Right forelimb (tissue), 1 donor: ENCODE measurements at places on chromosomes 1 and 21.

DNA sequence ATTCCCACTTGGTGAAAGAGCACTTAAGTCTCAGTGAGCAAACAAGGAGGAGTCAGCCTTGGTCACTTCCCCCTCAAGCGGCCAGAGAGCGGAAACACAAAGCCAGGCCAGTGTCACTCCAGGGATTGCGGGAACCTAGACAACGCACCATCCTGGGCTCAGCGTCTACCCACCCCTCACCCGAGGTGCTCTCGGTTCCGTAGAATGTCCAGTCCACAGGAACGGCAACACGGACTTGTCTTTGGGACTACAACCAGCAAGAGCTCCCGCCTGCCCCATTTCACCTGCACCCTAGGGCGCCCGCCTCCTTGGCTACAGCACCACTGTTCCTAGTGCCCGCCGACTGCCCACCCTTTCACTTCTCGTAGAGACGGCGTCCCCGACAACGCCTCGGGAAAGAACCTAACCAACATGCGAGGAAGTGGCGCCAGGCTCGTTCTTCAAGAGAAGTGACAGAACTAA lies 509 bp downstream of the GDAP2 start:
- no peak for DNase-seq

GRCh38 chr1:88039240-88039639 lies 644.8 kb upstream of the PKN2 start:
- no peak for DNase-seq

DNA sequence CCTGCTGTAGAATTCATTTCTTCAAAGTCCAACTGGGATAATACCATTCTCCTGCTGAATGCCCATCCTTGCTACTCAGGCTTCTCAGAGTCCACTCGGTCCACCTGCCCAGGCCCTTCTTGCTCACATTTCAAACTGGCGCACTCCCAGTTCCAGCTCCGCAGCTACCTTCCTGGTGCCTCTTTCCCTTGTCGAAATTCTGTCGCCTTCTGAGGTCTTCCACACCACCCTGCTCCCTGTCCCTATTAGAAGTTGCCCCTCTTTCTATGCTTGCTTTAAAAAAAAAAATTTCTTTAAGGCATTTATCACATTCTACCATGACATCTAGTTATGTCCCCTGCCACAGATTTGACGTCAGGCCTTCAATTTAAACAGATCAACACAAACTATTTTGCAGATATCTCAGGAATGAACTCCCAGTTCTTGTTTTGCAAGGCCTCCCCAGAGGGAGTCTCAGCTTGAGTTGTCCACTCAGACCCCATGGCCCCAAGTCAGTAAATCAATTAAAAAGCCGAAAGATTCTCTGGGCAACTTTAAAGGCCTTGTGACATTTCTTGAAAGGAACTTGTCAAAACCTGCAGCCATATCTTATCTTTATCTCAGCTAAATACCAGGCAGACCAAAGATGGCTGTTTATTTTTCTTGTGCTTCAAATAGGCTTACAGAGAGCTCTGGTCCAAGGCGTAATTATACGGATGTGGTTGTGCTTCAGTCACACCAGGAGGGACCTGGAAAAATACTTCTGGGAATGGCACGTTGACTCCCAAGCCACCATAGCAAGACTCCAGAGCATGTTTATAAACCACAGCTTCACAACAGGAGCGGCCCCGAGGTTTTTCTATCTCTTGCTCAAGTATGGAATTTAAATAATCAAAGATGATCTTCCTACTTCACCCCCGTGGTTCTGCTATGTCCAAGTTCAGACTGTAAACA lies 2.2 kb downstream of the FAM89A start:
- DNase-seq = no peak

DNA sequence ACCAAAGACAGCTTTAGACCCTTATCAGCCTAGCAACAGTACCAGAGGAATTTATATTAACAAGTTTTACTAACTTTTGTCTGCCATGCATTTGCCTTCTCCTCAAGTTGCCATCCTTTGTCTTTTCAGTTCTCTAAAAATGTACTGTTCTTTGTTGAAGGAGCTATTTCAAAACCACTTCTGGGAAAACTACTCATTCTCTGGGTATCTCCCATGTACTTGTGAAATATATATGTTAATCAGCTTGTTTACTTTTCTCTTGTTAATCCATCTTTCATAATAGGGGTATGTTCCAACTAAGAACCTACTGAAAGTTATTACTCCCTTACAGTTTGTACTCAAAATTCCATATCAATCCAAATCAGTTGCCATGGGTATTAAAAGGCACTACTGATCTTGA lies 16.3 kb downstream of the DPYD start:
- no peak for DNase-seq

DNA sequence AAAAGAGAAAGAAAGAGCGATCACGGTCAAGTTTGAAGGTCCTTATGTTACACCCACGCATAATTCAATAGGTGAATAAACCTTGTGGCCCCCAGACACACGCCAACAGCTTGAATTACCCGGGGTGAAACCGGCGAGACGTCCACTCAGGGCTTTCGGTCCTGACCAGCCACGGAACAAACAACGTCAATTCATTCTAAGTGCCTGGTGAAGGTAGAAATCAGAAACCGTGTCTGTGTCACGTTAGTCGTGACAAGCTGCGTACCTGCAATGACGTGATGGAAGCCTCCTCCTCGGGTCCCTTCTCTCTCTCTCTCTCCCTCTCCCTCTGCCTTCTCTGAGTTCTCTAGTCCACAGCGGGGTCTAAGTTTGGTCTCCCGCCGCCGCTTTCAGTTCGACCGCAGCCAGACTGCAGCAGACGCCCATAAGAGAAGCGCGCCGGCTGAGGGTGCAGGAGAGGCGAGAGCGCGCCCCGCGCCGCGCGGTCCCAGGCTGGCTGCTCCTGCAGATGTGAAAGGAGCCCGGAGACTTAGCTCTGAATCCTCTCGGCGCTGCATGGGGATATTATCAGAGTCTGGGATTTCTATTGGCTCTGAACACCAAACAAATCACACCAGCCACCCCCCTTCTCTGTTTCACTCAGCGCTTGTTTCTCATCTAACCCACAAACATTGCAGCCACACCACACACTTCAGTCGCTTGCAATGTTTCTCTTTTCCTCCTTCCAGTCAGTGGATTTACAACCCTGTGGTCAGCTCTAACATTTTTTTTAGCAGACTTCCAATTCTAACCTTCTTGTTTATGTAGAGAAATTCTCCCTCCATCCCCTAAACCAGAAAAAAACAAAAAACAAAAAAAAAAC lies at the start of gene GREM2:
Gene GREM2 (minus strand): TSS at position 537 of the 862 bp plus-strand sequence. CDS start 118,680 bp downstream, outside the sequence.
- DNase-seq = peak; percentile 83

DNA sequence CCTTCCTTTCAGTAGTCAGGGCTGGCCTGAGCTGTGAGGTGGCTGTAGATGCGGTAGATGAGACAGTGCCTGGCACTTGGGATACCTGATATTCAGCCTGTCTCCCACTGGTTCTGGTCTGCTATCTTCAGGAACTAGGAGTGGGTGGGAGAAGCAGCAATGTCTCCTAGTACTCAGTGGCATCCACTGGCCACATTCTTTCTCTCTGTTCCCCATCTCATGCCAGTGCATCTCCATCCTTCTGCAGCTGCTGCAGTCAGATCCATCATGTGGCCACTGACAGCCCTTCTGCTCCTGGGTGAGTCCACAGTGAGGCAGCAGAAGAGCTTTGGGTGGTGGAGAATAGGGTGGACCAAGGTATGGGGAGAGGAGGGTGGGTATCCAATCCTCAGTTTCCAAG lies 1.1 kb downstream of the FCRLB start:
- DNase-seq = no peak

- DNase-seq = no peak
Observed at GRCh38 chr1:173303984-173304383, 96.9 kb upstream of the TNFSF4 start.

DNA sequence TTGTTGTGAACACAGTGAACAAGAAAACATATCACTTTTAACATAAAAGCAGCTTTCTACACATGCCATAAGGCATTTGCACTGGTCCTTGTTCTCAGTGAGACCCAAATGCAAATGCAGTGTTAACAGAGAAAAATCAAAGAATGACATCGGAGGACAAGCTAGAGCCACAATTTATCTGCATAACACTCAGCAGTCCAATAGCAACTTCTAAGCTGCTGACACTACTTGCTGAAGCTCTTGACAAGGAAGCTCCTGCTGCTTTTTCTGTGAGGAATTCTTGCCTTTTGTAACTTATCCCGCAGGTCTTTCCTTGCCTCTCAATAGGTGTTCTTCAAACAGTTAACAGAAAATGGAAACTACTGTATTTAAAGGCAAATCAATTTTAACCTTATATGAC lies 34.7 kb downstream of the USH2A start:
- no peak for DNase-seq

DNA sequence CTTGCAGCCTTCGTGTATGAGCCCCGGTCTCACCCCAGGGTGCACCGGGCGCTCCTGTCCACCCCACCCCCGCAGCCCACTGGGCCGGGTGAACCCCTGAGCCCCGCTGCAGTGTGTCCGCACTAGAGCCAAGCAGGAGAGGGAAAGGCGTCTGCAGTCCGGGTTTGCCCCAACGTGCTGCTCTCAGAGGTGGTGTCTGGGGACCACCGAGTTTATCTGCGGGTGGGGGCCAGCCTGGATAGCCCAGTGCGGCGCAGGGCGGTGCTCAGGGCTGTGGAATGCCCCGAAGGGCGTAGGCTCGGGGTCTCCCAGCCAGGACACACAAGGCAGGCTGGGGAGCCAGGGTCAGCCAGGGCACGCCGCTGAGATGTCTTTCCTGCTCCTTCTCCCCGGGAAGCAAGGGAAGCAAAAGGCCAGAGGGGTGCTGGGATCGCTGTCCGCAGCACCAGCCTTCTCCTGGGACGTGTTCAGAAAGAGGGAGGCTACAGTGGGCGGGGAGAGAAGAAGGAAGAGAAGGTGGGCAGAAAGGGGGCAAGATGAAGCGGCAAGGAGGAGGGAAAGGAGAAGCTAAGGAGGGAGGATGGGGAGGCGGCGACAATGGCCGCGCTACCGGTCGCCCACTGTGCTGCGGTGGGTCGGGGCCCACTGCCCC lies 56.6 kb downstream of the MAB21L3 start:
- DNase-seq = peak; percentile 52

DNA sequence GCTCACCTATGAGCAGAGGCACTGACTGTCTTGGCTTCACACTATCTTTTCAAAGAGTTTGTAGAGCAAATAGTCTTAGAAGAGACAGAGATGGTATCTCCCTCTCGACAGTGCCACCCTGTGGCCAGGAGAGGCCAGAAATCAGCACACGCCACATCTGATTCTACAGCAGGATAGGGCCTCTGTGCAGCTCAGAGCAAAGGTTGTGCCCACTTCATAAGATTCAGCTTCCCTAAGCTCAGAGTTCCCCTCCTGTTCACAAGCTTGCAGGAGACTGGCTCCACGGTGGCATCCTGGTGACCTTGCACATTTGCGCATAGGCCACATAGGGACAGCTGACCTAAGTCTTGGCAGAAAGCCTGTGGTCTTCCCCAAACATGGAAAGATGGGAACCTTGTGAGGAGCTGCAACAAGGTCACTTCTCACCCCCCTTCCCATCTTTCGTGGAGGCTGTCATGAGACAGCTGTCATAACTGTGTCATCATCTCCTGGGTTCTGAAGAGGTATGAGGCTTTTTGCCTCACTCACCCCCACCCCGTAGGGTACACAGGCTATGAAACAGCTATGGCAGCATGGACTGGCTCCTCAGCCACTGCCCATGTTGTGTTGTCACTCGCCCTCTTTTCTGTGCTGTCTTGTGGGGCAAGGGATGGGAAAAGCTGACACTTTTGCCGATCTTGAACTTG lies 3.0 kb downstream of the ITLN2 start:
- no peak for DNase-seq

DNA sequence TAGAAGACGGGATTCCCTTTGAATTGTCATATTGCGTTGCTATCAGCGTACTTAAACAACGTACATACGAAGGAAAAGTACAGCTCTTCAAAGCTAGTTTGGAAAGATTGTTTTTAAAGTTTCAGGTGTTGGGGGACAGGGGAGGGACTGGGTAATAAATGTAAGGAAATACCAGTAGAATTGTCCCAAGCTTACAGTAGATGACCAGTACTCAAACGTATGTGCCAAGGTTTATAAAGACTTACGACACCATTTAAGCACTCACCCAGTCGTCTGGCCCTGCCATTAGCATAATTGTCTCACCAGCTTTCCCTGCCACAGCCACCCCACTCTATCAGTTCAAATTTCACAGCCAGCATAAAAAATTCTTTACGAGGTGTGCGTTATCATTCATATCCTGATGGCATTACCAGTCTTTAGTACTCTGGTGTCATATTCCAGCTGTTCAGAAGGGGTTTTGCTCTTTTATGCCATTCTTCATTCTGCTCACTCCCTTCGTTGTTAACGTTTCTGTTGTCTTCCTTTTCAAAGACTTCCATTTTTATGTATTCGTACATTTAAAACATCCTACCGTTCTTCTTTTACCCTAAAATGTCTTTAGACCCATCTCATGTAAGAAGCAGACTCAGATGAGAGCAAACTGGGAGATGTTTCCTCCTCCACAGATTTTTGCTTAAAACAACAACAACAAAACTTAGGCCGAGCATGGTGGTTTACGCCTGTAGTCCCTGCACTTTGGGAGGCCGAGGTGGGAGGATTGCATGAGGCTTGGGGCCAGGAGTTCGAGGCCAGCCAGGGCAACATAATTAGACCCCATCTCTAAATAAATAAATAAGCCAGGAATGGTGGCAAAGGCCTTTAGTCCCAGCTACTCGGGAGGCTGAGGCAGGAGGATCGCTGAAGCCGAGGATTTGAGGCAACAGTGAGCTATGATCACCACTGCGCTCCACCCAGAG lies 1.0 kb upstream of the HP1BP3 start:
- no peak for DNase-seq

DNA sequence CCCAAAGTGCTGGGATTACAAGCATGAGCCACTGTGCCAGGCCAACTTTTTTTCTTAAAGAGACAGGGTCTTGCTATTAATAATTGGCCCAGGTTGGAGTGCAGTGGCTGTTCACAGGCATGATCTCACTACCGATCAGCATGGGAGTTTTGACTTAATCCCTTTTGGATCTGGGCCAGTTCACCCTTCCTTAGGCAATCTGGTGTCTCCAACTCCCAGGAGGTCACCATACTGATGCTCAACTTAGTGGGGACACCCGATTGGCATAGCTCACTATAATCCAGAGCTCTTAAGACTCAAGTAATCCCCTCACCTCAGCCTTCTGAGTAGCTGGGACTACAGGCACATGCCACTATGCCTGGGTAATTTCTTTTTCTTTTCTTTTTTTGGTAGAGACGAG lies 64.2 kb upstream of the SCYL3 start:
- DNase-seq = no peak

- no peak for DNase-seq
Observed at GRCh38 chr1:7398982-7399381, 372.1 kb upstream of the VAMP3 start.

DNA sequence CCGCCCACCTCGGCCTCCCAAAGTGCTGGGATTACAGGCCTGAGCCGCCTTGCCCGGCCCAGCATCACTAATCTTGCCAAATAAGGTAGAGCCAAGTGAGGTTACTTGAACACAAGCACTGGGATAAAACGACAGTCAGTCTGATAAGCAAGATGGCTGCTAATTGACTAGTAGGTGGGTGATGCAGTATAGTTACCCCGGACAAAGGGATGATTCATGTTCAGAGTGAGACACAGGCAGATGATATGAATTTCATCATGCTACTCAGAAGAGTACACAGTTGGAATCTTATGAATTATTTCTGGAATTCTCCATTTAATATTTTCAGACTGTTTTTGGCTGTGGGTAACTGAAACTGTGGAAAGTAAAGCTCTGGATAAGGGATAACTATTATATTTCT lies 178.4 kb downstream of the USP25 start:
- no peak for DNase-seq
